ENCODE measurements at places on chromosomes 3 and 15.
A peak's percentile ranks its signal among the peaks of the same experiment; 100 is the strongest.

- DNase-seq, result peak; percentile 74
Observed at GRCh38 chr3:123447749-123448517, 957 bp downstream of the ADCY5 start.

- no peak for DNase-seq
Observed at GRCh38 chr15:53297828-53298227, 461.6 kb downstream of the WDR72 start.

GRCh38 chr3:58630076-58630709, 36.4 kb downstream of the FAM3D start:
- DNase-seq, result peak; percentile 82

DNA sequence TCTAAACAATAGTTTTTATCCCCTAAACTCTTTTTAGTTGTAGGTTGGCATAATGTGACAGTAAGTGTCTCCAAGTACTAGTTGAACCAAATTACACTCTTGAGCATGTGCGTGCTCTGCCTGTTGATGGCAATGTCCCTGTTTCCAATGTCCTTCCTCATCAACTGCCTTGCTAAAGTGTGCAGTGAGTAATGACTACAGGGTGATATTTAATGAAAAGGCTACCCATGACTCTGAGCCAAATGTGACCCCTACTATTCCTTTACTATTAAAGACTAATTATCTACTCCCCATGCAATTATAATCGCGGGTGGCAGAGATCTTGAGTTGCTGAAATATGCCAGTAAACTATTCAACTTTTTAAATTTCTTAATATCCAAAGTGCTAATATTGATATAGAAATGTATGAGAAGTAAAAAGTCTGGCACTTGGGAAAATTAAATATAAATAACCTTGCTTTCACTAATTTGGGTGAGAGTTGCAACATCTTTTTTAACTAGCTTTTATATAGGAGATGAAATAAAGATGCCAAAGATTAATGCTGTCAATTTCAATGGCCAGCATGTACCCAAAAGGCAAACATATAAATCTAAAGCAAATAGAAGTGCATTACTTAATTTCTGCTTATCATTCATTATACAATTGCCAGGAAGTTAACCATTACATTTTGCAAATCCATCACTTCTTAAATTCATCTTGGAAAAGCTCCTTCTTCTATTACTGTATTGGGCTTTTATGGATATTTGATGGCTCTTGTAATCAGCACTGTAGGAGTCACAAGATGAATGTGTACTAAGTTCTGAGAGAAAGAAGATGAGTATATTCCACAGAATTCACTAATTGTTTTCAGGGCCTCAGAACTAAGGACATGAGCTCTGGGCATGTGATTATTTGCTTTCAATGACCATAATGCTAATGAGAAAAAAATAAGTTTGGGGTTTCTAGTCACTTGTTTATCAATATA, 518.2 kb upstream of the NAALADL2 start:
- DNase-seq, result no peak

GRCh38 chr3:154496978-154497377, 67.0 kb upstream of the GPR149 start:
- no peak for DNase-seq

GRCh38 chr3:188403404-188403803, 249.4 kb downstream of the LPP start:
- DNase-seq, result no peak

GRCh38 chr3:56124546-56124945, 343.7 kb downstream of the ERC2 start:
- no peak for DNase-seq

- DNase-seq, result no peak
Observed at GRCh38 chr3:123733805-123734526, 149.1 kb upstream of the HACD2 start.

- no peak for DNase-seq
Observed at GRCh38 chr3:30399394-30400181, 206.8 kb upstream of the TGFBR2 start.

- DNase-seq, result peak; percentile 78
Observed at GRCh38 chr15:85837011-85837433, 42.3 kb upstream of the KLHL25 start.

DNA sequence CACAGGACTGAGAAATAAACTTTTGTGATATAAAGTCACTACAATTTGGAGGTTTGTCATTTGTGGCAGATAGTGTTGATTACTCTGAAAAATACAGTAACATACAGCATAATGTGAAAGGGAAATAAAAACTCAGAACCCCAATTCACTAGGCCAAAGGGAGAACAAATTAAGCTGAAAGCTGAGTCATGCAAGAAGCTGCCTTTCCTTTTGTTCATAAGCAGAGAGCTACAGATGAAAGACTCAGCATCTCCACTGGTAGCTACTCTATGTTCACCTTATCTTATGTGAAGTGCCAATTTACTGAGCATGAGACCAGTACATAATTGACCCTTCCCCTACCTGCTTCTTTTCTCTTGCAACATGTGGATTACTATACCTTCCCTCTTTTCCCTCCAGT, 19.3 kb upstream of the SLTM start:
- DNase-seq, result no peak

DNA sequence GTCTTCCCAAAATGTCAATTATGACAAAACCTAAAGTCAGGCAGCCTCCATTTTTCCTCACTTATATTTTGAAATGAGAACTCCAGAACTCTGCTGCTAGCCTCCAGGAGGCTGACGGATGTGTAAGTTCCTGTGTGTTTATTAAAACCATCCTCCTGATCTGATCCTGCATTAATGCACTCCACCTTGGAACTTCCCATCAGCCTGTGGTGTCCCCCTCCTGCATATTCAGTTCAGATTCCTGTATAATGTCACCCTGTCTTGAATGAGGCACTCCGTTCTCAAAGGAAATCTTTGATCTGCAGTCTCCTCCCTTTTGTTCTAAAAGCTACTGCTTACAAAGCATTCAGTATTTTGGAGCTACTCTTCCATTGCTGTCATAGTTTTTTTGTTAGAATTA, 318.2 kb upstream of the ONECUT1 start:
- DNase-seq, result no peak

- DNase-seq, result peak; percentile 73
Observed at GRCh38 chr15:66617137-66618090, 51.6 kb upstream of the LCTL start.

DNA sequence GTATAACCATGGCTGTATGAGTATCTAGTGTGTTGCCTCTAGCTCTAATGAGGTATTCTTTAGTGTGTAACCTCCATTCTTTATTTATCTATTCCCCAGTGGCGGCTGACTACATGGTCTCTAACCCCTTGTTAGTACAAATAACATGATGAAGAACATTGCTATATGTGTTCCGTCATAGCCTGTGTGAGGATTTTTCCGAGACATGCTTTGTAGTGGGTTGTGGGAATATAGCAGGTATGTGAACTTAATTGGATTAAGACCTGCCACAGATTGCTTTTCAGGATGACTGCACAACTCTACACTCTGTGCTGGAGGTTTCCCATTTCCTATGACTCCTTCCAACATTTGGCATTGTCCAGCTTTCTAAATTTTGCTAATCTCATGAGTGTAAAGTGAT, 563.4 kb downstream of the ROBO1 start:
- DNase-seq, result no peak

DNA sequence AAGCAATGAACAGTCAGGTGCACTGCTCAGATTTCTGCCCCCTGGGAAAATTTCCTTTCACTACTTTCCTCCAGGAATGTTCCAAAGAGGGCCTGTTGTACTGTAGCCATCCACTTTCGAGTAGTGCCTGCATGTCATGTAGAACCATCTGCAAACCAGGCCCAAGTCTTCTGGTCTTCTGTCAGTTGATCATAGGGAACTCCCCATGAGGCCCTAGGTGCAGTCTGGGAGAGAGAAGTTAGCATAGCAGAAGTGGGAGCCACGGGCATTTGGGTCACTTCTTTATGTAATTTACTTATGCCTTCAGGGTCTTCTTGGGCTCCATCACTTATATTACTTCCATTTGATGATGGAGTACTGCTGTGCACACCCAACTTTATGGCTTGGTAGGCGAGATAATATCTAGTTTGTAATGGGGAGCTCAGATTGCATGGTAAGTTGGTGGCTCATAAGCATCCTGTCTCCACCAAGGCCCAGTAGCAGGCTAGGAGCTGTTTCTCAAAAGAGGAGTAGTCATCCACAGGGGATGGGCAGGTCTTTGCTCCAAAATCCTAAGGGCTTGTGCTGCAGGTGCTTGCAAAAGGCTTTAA, 151.4 kb downstream of the NFKBIZ start:
- no peak for DNase-seq

- no peak for DNase-seq
Observed at GRCh38 chr3:72087420-72087819, 302.5 kb upstream of the PROK2 start.

- no peak for DNase-seq
Observed at GRCh38 chr15:68749365-68749764, 71.3 kb downstream of the ANP32A start.

DNA sequence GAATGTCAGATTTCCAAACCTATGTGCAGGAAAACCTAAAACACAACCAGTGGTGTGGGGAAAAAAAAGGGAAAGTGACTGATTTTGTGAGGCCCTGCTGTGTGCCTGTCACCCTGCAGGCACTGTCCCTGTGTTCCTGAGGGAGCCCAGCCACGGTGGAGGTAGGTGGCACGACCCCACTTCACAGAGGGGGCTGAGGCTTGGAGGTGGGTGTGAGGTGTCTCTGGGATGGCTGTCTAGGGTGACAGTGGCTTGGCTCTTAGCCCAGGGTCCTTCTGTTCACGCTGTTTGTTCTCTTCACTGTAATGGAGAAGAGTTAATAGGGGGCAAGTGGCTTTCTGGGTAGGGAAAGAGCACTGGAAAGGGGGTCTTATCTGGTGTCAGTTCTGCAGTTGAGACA, 22.6 kb downstream of the RASGRF1 start:
- no peak for DNase-seq

- DNase-seq, result no peak
Observed at GRCh38 chr3:127655641-127656040, 17.1 kb upstream of the ABTB1 start.

DNA sequence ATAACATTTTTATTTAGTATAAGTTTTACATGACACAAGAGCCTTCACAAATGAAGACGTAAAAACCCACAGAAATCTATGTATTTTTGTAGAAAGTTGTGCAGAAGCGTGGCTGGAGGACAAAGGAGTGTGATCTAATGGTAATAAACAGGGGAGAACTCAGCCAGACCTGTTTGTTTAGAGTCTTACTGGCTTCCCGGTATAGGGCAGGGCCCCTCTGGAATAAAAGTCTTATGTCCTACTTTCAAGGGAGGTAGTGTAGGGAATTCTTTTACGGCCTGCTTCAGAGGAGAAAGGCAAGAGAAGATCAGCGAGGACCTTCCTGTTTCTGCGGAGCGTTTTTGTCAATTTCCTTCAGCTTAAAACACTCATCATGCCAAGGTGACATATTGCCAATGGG, 103.6 kb downstream of the TGFBR2 start:
- peak; percentile 28 for DNase-seq

DNA sequence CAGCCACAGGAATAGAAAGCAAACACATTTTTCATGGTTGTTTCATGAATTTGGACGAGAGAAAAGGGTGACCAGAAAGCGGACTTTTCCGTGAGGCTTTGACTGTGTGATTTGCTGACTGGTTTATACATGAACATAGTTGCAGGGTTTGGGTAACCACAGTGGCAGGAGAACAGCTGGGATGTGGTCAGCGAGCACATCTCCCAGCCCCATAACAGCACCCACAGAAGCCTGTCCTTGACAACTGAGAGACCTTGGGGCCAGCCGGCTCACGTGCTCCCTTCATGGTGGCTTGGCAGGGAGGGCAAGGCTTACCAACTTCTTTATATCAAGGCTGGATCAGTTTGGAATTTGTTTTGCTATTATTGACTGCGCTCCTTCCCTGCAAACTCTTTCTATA, 13.2 kb upstream of the RGMA start:
- no peak for DNase-seq

- peak; percentile 93 for DNase-seq
Observed at GRCh38 chr15:74127255-74127953, 3.0 kb upstream of the ISLR2 start.

- DNase-seq, result no peak
Observed at GRCh38 chr3:11224870-11225229, 47.3 kb upstream of the ATG7 start.

DNA sequence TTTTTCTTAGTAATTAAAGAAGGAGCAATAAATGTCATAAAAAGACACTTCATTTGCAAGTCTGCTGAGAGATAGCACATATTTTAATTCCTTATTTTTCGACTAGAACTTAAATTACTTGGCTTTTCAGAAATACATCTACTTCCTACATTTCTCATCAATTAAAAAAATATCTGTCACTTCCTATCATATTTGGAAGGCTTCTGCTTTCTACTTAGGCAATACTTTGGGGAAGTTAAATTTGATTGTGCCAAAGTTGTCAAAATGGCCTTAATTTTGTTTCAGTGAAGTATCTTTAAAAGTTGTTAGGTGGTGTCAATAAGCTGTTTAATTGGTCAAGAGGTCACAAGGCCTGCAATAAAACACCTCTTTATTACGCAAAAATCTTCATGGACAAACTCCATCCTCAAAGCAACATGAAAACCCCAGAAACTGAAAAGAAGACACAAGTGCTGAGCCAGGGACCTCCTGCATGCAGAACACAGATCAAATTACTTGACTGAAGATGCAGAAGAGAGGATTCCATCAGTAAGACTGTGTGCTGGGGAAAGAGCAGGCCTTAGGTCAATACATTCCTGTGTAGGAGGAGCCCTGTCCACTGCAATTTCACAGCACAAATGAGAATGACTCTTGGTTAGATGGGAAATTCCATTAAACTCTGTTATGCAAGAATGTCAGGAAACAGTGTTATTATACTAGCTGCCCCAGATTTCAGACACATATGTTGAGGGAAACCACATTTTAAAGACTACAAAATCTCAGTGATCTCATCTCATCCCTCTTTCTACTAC, 48.0 kb upstream of the FSTL1 start:
- peak; percentile 48 for DNase-seq

- no peak for DNase-seq
Observed at GRCh38 chr3:171963546-171963945, 75.8 kb upstream of the FNDC3B start.

DNA sequence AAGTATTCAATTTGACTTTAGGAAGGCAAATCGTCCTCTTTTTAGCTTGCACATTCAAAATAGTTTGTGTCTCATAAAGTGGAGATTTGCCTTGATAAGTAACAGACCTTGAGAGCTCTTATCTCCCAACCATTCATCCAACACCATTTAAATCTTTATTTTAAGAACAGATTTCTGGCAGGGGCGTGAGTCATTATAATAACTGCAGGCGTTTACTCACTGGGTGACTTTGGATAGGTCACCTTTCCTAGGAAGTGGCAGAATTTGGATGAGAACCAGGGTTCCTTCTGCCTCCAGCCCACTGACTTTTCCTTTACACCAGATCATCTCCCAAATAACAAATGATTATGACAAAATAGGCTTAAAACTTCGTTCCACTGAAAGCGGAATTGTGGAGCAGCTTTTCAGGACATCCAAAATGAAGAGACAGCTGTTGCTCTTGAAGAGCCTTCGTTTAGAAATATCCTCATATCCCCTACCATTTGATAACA, 5.0 kb downstream of the LMCD1 start:
- no peak for DNase-seq
